Naive thymus-derived CD8-positive, alpha-beta T cell (primary cell): ENCODE measurements at places on chromosomes 11 and 22. TPM values are rescaled to one million over a fixed set of nuclear protein-coding genes. Genes with fewer than 3 reads are reported as not detected.

Gene TEX54
- 0.91 TPM for total RNA-seq

Gene PKDREJ
- not detected for total RNA-seq

Gene OR51B2
- not detected for total RNA-seq

Gene SPI1
- 3.4 TPM for total RNA-seq

Gene GUCY1A2
- not detected for total RNA-seq

Gene FGF4
- total RNA-seq: not detected

Gene C11orf87
- not detected for total RNA-seq

Gene CACNA1I
- 14.4 TPM for total RNA-seq

Gene MOV10L1
- not detected for total RNA-seq

Gene C11orf97
- total RNA-seq: not detected

Gene PKNOX2
- not detected for total RNA-seq

Gene PHLDA2
- total RNA-seq: 0.83 TPM

Gene MIAT
- total RNA-seq: 357 TPM

Gene C11orf86
- total RNA-seq: not detected

Gene EHF
- not detected for total RNA-seq

Gene GAS2L1
- total RNA-seq: not detected

Gene LIN7C
- 33.6 TPM for total RNA-seq

Gene IFITM10
- total RNA-seq: 2.0 TPM

Gene NXPE2
- total RNA-seq: not detected

Gene MMP7
- not detected for total RNA-seq

Gene CDKN1C
- total RNA-seq: 3.6 TPM

Gene C11orf65
- 0.41 TPM for total RNA-seq

Gene TMEM121B
- 0.08 TPM for total RNA-seq

Gene GLB1L3
- total RNA-seq: 1.2 TPM

Gene PPP2R5B
- 16.0 TPM for total RNA-seq

Gene TOM1
- 45.9 TPM for total RNA-seq

Gene PTH
- not detected for total RNA-seq

Gene PRR33
- not detected for total RNA-seq

Gene OR5AK2
- not detected for total RNA-seq

Gene RIMBP3C
- 3.2 TPM for total RNA-seq

Gene APOC3
- not detected for total RNA-seq

Gene FAM83F
- 0.41 TPM for total RNA-seq

Gene C22orf42
- not detected for total RNA-seq

Gene DDI1
- not detected for total RNA-seq

Gene RASD2
- total RNA-seq: not detected

Gene TRIM48
- not detected for total RNA-seq

Gene SLC6A5
- total RNA-seq: not detected

Gene TRIM51
- total RNA-seq: not detected

Gene CASP5
- total RNA-seq: not detected

Gene OPCML
- total RNA-seq: not detected

Gene OR6A2
- total RNA-seq: not detected

Gene MUC5AC
- not detected for total RNA-seq

Gene KCNJ1
- total RNA-seq: not detected

Gene F2
- not detected for total RNA-seq

Gene PRMT3
- total RNA-seq: 19.1 TPM

Gene CCDC34
- total RNA-seq: 4.7 TPM

Gene KMT5B
- total RNA-seq: 56.0 TPM

Gene ATP5MG
- total RNA-seq: 172 TPM

Gene ANKRD49
- total RNA-seq: 64.1 TPM

Gene APOA4
- total RNA-seq: not detected

Gene MPPED1
- total RNA-seq: not detected

Gene P2RY2
- not detected for total RNA-seq

Gene RBX1
- total RNA-seq: 37.0 TPM

Gene OR52H1
- total RNA-seq: not detected

Gene FZD4
- total RNA-seq: not detected

Gene CCDC87
- not detected for total RNA-seq

Gene SLC35C1
- 12.3 TPM for total RNA-seq
